SJSA1 (cell line): ENCODE measurements at places on chromosomes 1 and 21. TPM values are rescaled to one million over a fixed set of nuclear protein-coding genes. Genes with fewer than 3 reads are reported as not detected.

DNA sequence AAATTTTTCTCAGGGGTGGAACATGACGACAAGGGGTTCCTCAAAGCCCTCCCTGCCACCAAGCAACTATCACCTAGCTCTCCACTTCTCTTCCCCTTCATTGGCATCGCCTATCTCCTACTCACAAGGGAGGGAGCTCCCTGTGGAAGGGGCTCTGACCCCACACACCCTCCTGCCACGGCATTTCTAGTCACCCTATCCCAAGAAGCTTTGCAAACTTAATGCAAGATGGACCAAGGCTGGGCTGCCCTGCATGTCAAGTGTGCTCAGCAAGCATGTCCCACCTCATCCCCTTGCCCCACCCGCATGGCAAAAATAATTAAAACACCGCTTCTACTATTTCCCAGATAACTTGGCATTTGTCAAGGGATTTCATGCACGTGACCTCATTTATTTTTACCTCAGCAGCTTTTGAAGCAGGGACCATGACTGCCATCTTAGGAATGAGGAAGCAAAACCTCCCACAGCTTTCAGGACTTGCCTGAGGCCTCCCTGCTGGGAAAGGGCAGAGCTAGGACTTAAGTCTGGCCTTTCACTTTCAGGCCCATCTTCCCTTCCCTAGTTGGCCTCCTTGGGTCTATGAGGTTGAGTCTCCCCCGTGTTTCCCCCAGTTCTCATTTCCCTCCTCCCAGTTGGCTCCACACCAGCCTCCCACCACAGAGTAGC is 161.3 kb downstream of the TSEN15 start:
- H3K27me3 ChIP-seq, result no peaks in the 10 kb centered on the region
- no peaks in the 10 kb centered on the region for H3K36me3 ChIP-seq
- peak overlapping the region; percentile 59 for H3K27ac ChIP-seq
- H3K4me1 ChIP-seq, result peaks cover 8% of the 10 kb centered on the region

DNA sequence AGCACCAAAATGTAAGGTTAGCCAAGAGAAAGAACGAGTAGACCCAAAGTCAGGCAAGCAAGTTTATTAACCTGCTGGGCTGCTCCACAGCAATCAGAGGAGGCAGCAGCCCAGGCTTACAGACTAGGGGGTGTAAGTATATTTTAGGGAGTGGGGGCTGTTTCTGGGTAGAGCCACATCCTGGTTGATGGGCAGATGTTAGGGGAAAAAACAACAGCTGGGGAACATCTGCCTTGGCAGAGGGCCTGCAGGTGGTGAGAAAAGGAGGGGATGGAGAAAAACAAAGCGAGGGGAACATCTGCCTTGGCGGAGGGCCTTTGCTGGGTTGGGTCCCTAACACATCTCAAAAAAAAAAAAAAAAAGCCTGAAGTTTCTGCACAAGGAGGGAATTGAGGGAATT is 9.7 kb upstream of the ZBTB48 start:
- H3K27ac ChIP-seq, result no peak overlapping the region
- H3K4me3 ChIP-seq, result no peak overlapping the region
- H3K36me3 ChIP-seq, result no peaks in the 10 kb centered on the region
- no peaks in the 10 kb centered on the region for H3K4me1 ChIP-seq
- no peak for DNase-seq

GRCh38 chr1:39405358-39405757 is 86.1 kb upstream of the BMP8A start:
- H3K36me3 ChIP-seq, result peaks cover 25% of the 10 kb centered on the region
- peaks cover 43% of the 10 kb centered on the region for H3K4me1 ChIP-seq
- no peak overlapping the region for H3K4me3 ChIP-seq
- no peak for DNase-seq
- no peaks in the 10 kb centered on the region for H3K27me3 ChIP-seq

DNA sequence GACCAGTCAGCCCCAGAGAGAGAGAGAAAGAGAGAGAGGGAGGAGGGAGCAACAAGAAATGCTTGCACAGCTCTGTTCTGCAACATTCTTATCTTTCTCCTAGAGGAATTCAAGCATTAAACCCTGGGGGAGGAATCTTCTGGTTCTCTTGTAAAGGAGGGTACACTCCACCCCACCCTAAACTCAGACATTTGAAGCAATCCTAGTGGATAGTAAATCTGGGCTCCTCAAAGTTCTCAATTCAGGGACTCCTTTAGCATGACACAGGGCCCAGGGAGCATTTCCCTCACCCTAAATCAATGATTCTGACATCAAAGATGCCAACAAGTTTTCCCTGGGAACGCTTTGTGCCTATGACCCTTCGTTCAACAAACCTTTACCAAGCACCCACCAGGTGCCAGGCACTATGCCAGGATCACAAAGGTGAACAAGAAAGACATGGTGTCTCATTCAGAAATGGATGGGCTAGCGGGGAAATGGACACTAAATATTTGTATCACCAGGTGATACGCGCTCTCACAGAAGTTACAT is 11.9 kb upstream of the CAPN2 start:
- H3K27me3 ChIP-seq, result no peaks in the 10 kb centered on the region
- peaks cover 58% of the 10 kb centered on the region for H3K4me1 ChIP-seq
- peak; percentile 59 for DNase-seq
- peak overlapping the region; percentile 96 for H3K27ac ChIP-seq

Gene WDR64
- total RNA-seq, result 0.24 TPM in 1 of 2 replicates, not detected in the other

Gene AGBL4
- not detected in 2 replicates for total RNA-seq

GRCh38 chr1:117534995-117535467 is 70.8 kb upstream of the TENT5C start:
- H3K36me3 ChIP-seq, result no peaks in the 10 kb centered on the region
- peak; percentile 63 for DNase-seq
- H3K27me3 ChIP-seq, result no peaks in the 10 kb centered on the region
- no peak overlapping the region for H3K27ac ChIP-seq
- no peak overlapping the region for H3K4me3 ChIP-seq

Gene TSTD1
- total RNA-seq, result 3.1 TPM in 1 of 2 replicates, not detected in the other

Gene CFAP74
- total RNA-seq, result not detected in 2 replicates

Gene LEPROT
- 54.1 and 91.5 TPM in 2 replicates for total RNA-seq

GRCh38 chr1:61352845-61353435 is 270.6 kb downstream of the NFIA start:
- H3K27me3 ChIP-seq, result no peaks in the 10 kb centered on the region
- H3K27ac ChIP-seq, result no peak overlapping the region
- DNase-seq, result no peak
- no peak overlapping the region for H3K4me3 ChIP-seq
- no peaks in the 10 kb centered on the region for H3K4me1 ChIP-seq

GRCh38 chr1:111696330-111696729 is 42.9 kb downstream of the INKA2 start:
- no peak overlapping the region for H3K27ac ChIP-seq
- peaks cover 67% of the 10 kb centered on the region for H3K36me3 ChIP-seq
- H3K4me3 ChIP-seq, result no peak overlapping the region
- no peaks in the 10 kb centered on the region for H3K27me3 ChIP-seq

GRCh38 chr1:150764617-150765101 is 919 bp downstream of the CTSS start:
- peak overlapping the region; percentile 66 for H3K27ac ChIP-seq
- H3K27me3 ChIP-seq, result no peaks in the 10 kb centered on the region
- peaks cover 19% of the 10 kb centered on the region for H3K4me1 ChIP-seq
- no peak overlapping the region for H3K4me3 ChIP-seq
- peak; percentile 83 for DNase-seq
- H3K36me3 ChIP-seq, result no peaks in the 10 kb centered on the region

DNA sequence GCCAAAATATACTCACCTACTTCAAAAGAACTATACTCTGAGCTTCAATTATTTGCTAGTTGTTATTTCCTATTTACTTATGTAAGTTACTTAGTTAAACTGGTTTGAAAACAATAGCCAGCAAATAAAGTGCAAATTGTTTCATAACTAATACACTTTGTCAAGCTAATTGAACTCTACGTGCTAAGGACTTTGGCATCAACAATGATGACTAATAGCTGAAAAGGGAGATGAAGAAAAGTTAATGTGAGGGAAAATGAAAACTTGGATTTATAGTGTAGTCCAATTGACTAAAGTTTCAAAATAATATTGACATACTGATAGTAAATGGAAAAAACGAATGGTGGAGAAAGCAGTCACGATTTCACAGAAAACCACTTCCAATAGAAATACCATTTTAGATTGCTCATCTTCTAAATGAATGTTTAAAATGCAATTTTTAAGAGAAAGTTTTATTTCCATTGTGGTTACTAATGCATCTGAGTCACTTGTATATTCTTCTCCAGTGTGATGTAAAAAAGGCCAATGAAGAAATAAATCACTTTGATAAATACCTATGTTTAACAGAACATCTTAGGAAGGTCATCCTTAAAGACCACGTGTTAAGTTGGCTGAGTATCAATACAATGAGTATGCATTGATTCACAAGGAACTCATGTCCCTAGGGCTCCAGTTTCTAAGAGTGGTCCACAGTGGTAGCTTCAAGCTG is 455.2 kb downstream of the LTN1 start:
- no peak for DNase-seq
- 0 out of 2 replicates have a peak overlapping the region, but pooled peaks have one; percentile 9 for H3K27ac ChIP-seq
- H3K4me1 ChIP-seq, result peaks cover 21% of the 10 kb centered on the region

DNA sequence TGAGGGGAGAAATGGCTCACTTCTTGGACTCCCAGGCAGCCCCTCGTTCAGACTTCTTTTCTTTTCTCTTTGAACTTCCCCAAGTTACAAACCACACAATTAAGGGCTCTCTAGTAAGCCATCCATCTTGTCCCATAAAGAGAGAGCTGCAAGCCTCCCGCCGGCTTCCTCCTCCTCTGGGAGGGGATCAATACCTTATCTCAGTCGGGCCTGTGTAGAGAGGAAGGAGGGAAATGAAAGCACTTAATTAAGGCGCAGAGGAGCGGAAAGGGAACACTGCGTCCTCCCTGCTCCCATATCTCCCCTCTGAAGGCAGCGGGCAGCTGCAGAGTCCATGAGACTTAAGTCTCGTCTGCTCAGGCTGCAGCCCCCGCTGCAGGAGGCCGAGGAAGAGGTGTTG is 112.6 kb upstream of the CSF3R start:
- no peak overlapping the region for H3K4me3 ChIP-seq
- no peaks in the 10 kb centered on the region for H3K4me1 ChIP-seq
- H3K27ac ChIP-seq, result no peak overlapping the region
- peaks cover 32% of the 10 kb centered on the region for H3K27me3 ChIP-seq

DNA sequence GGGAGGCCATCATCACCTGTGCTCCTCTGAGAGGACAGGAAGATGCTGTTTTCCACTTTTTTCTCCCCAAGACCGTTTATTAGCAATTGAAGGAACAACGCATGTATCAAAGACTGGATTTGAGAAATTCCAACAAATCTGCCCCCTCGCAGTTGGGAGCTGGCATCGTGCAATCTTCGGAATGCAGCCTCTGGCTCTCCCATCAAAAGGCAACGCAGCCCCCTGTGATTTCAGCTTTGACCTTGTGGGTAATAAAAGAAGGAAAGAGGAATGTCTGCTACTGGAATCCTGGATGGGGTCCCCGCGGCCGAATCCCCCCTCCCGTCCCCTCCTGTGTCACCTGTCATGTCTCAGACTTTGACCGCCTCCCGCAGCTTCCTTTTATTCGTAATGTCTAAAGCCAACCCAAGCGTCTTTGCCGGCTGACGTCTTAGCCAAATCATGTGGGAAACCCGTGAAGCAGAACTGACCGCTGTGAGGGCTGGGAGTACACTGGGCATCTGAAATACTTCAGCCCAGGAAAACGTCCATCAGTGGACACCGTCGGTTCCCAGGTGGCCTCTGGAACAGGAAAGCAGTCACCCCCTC is 101.5 kb downstream of the WDR4 start:
- no peak overlapping the region for H3K4me3 ChIP-seq
- no peak overlapping the region for H3K27ac ChIP-seq
- H3K4me1 ChIP-seq, result peaks cover 3% of the 10 kb centered on the region; the same call in 1 of the 2 replicates
- peaks cover 41% of the 10 kb centered on the region for H3K27me3 ChIP-seq
- DNase-seq, result no peak
- no peaks in the 10 kb centered on the region for H3K36me3 ChIP-seq

DNA sequence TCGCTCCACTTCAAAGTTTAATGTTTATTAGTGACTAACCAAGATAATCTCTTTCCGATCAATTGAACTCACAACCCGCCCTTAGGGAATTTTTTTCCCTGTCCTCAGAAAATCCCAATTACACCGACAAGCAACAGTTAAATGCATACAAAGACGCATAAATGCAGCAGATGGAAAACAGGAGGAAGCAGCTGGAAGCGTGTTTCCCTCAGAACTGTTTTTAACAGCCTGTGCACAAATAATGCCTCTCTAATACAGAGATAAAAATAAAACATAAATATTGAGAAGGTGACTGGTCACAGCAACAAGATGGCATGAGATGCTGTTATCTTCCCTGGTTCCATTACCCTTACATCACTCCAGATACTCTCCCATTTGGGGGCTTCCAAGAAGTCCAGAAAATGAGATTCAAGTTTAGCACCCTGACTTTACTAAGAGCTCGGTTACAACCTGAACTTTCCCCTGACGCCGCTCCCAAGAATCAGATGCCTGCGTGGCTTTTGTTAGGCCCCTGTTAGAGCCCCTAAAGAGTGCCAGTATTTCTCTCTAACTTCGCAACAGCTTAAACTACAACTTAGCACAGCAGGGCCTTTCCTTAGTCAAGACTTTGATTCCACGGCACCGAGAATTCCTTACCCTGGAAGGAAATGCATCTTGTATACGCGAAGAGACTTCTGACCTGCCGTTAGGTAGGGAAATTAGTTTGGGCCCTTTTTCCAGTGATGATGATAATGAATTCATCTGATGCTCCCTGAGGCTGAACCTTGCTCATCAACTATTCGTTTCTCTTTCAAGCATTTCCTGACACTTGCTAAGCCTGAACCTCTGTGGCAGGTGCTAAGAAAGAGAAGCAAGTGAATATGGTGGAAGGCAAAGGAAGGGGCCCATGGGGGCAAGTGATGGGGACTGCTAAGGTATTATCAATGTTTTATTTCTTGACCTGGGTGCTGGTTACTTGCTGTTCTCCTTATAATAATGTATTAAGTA is 137.7 kb upstream of the SMYD2 start:
- H3K4me1 ChIP-seq, result no peaks in the 10 kb centered on the region
- H3K36me3 ChIP-seq, result no peaks in the 10 kb centered on the region
- no peak overlapping the region for H3K27ac ChIP-seq
- H3K27me3 ChIP-seq, result no peaks in the 10 kb centered on the region
- H3K4me3 ChIP-seq, result no peak overlapping the region
- no peak for DNase-seq

Gene FAM151A
- not detected in 2 replicates for total RNA-seq

GRCh38 chr21:36510911-36511310 is 31.0 kb upstream of the CLDN14 start:
- H3K27ac ChIP-seq, result no peak overlapping the region
- H3K4me3 ChIP-seq, result no peak overlapping the region
- no peaks in the 10 kb centered on the region; the same call in 1 of the 2 replicates for H3K27me3 ChIP-seq
- DNase-seq, result no peak

- H3K27ac ChIP-seq, result no peak overlapping the region
- peak overlapping the region; percentile 41 for H3K4me3 ChIP-seq
- DNase-seq, result no peak
- H3K4me1 ChIP-seq, result peaks cover 10% of the 10 kb centered on the region
- H3K36me3 ChIP-seq, result no peaks in the 10 kb centered on the region
- peaks cover 16% of the 10 kb centered on the region for H3K27me3 ChIP-seq
Observed at GRCh38 chr1:32972814-32973428, 8.3 kb upstream of the RNF19B start.

- H3K4me1 ChIP-seq, result no peaks in the 10 kb centered on the region
- no peaks in the 10 kb centered on the region for H3K27me3 ChIP-seq
- H3K36me3 ChIP-seq, result no peaks in the 10 kb centered on the region
- DNase-seq, result no peak
- H3K27ac ChIP-seq, result no peak overlapping the region
- H3K4me3 ChIP-seq, result no peak overlapping the region
Observed at GRCh38 chr1:247849616-247850015, 7.4 kb upstream of the TRIM58 start.

Gene RNU1-2
- total RNA-seq, result under 0.01 and 294 TPM in 2 replicates

GRCh38 chr1:90558754-90559378 is 158.2 kb downstream of the BARHL2 start:
- no peaks in the 10 kb centered on the region for H3K36me3 ChIP-seq
- no peak overlapping the region for H3K27ac ChIP-seq
- H3K27me3 ChIP-seq, result no peaks in the 10 kb centered on the region
- no peak overlapping the region for H3K4me3 ChIP-seq

- no peaks in the 10 kb centered on the region for H3K27me3 ChIP-seq
- no peak overlapping the region for H3K4me3 ChIP-seq
- H3K36me3 ChIP-seq, result no peaks in the 10 kb centered on the region
- DNase-seq, result peak; percentile 55
- H3K4me1 ChIP-seq, result peaks cover 32% of the 10 kb centered on the region
Observed at GRCh38 chr1:59484096-59484495, 187.2 kb downstream of the FGGY start.
